ENCODE measurements at places on chromosomes 12 and 14.

GRCh38 chr12:117724543-117724942, 244.2 kb downstream of the KSR2 start:
- DNase-seq, result no peak

DNA sequence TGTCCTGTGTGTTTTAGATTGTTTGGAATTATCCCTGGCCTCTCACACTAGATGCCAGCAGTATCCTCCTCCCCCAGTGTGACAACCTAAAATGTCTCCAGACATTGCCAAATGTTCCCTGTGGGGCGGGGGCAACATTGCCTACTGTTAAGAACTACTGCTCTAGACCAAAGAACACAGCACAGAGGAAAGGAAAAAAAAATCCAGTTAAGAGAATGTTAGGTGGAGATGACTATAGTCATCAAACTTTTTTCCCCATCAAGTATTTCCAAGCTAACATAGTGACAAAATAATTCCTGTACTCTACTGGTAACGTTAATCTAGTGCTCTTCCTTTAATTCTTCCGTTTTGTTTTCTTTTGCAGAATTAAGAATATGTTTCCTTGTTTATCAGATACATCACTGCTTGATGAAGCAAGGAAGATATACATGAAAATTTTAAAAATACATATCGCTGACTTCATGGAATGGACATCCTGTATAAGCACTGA, 3.5 kb downstream of the CDKN1B start:
- no peak for DNase-seq

DNA sequence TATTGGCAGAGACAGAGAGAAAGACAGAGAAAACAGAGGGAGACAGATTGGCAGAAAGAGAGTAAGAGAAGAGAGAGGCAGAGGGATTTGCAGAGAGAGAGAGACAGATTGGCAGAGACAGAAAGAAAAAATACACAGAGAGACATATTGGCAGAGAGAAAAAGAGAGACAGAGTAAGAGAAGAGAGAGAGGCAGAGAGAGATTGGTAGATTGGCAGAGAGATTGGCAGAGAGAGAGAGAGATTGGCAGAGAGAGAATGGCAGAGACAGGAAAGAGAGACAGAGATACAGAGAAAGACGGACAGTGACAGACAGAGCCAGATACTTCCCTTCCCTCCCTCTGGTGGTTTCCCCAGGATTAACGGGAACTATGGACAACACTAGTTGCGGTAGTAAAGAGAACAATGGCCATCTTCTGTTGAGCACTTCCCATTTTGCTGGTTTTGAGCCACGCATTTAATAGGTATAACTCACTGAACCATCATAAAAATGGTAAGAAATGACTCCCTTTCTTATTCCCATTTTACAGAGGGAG, 2.6 kb upstream of the NOS1 start:
- no peak for DNase-seq

GRCh38 chr12:32431025-32431424, 31.7 kb downstream of the FGD4 start:
- no peak for DNase-seq

GRCh38 chr14:58898655-58899316, 261.0 kb downstream of the DACT1 start:
- no peak for DNase-seq

- no peak for DNase-seq
These were observed 179.4 kb upstream of the ARHGAP5 start for GRCh38 chr14:31897581-31898186.

GRCh38 chr14:37168721-37169120, 3.7 kb downstream of the SLC25A21 start:
- no peak for DNase-seq

DNA sequence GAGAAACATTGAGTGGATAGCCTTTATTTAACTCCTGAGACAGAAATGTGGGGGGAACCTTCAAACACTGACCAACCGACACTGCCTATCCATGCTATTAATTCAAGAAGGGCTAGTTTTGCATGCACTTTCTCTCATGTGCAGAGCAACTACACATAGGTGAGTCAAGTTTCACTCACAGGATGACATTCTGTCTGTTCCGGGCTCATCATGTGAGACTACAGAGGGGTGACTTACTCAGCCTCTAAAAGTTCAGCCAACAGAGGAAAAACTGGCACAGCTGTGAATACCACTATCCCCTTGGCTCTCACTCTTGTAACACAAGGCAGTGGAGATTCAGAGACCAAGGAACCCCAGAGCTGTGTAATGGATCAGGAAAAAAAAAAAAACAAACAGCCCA, 13.3 kb downstream of the BEST3 start:
- DNase-seq, result no peak

Measured in NCI-H1436 (cell line).